ENCODE measurements at places on chromosomes 2 and 18. TPM values are rescaled to one million over a fixed set of nuclear protein-coding genes. Genes with fewer than 3 reads are reported as not detected.

Gene RAD51AP2
- not detected for total RNA-seq

Gene STON1
- total RNA-seq, result 14.5 TPM

Gene ATP9B
- 21.9 TPM for total RNA-seq

Gene ASB18
- total RNA-seq, result not detected

Gene GMCL1
- 10.1 TPM for total RNA-seq

Gene CRYBA2
- not detected for total RNA-seq

Gene RAB31
- 64.1 TPM for total RNA-seq

Gene IL1R1
- total RNA-seq, result 25.5 TPM

Gene ASTL
- total RNA-seq, result 0.23 TPM

Gene VSNL1
- not detected for total RNA-seq

Gene DYNAP
- total RNA-seq, result not detected

Gene GKN1
- total RNA-seq, result not detected

Gene OTX1
- not detected for total RNA-seq
